ENCODE measurements at places on chromosomes 1 and 21.
A peak's percentile ranks its signal among the peaks of the same experiment; 100 is the strongest.

DNA sequence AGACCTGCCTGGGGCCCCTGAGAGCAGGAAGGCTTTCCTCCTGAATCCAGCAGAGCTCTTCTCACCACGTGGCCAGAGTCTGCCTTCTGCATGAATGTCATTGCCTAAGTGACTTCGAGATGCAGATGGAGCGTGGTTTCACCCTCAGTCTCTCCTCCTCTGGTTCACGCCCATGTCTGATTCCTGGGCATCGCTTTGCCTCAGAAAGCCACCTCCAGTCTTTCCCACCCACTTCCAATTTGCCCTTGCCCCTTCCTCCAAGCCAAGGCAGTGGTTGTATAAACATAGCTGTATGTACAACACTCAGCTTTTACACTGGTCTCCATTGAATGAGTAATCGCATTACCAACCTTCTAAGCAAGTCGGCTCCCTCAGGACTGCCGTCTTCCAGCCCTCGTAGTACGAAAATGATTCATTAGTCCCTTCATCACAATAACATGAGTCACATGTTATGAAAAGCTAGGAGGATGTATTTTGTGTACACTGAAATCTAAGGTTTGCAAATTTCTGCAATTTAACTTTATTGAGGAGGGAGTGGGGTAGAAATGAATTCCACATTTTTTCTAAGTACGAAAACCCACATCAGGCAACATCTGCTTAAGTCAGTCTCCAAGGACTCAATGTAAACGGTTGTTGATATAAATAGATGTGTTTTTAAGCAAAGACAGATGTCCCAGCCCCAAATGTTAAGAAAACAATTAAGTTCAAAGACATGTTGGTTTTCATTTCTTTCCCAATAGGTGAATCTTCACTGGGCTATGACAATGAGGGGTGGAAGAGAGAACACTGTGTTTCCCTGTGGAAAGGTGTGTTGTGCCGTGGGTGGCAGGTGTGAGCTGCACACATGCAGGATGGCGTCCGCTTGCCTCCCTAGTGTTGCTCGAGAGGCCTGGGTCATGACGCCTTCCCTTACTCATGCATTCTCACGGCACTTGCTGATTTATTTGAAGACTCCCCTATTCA is 32.3 kb upstream of the ETS2 start:
- no peak for DNase-seq
- H3K4me1 ChIP-seq, result no peaks in the 10 kb centered on the region
- no peaks in the 10 kb centered on the region for H3K27me3 ChIP-seq
- no peak overlapping the region for H3K4me3 ChIP-seq
- H3K27ac ChIP-seq, result no peak overlapping the region

GRCh38 chr1:4056422-4056821 is 156.3 kb upstream of the C1orf174 start:
- no peak for DNase-seq
- H3K4me3 ChIP-seq, result no peak overlapping the region
- no peaks in the 10 kb centered on the region for H3K27me3 ChIP-seq
- no peaks in the 10 kb centered on the region for H3K36me3 ChIP-seq
- no peaks in the 10 kb centered on the region for H3K4me1 ChIP-seq

GRCh38 chr21:34670220-34670961 is 1.6 kb downstream of the CLIC6 start:
- H3K36me3 ChIP-seq, result no peaks in the 10 kb centered on the region
- H3K27me3 ChIP-seq, result no peaks in the 10 kb centered on the region
- peak overlapping the region; percentile 46 for H3K4me3 ChIP-seq
- no peak overlapping the region for H3K27ac ChIP-seq
- DNase-seq, result peak; percentile 39

- H3K27ac ChIP-seq, result no peak overlapping the region
- no peak overlapping the region for H3K4me3 ChIP-seq
These were observed 225.2 kb downstream of the RPS6KC1 start for GRCh38 chr1:213276236-213276635.

DNA sequence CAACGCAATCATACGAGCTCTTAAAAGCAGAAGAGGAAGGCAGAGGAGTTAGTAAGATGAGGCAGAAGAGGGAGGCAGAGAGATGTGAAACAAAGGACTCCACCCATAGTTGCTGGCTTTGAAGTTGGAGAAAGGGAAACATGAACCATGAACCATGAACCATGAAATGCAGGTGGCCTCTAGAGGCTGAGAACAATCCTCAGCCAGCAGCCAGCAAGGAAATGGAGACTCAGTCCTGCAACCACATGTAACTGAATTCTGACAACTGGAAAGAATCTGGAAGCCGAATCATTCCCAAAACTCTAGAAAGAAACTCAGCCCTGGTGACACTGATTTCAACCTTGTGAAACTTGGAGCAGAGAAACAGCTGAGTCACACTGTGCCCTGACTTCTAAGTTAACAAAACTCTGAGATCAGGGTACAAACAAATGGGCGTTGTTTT is 10.1 kb downstream of the DIPK1A start:
- H3K27me3 ChIP-seq, result no peaks in the 10 kb centered on the region
- H3K27ac ChIP-seq, result no peak overlapping the region
- no peak for DNase-seq
- no peak overlapping the region for H3K4me3 ChIP-seq
- no peaks in the 10 kb centered on the region for H3K36me3 ChIP-seq
